ENCODE measurements at places on chromosomes 13 and 19.

- DNase-seq: no peak
Measured at GRCh38 chr19:50906217-50906616, 5.0 kb downstream of the KLK4 start.

DNA sequence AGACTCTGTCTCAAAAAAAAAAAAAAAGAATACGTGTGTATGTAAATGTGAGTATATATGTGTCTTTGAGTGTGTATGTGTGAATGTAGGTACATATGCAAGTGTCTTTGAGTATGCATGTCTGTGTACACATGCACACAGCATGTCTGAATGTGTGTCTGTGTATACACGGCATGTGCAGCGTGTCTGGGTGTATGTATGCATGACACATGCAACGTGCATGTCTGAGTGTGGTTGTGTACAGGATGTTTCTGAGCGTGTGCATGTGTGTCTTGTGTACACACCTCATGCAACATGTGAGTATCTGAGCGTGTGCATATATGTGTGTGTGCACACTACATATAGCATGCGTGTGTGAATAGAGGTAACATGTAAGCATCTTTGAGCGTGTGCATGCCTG is 20.8 kb downstream of the FBN3 start:
- no peak for DNase-seq

- DNase-seq: no peak
Measured at GRCh38 chr19:14127176-14127575, 9.2 kb downstream of the ASF1B start.

DNA sequence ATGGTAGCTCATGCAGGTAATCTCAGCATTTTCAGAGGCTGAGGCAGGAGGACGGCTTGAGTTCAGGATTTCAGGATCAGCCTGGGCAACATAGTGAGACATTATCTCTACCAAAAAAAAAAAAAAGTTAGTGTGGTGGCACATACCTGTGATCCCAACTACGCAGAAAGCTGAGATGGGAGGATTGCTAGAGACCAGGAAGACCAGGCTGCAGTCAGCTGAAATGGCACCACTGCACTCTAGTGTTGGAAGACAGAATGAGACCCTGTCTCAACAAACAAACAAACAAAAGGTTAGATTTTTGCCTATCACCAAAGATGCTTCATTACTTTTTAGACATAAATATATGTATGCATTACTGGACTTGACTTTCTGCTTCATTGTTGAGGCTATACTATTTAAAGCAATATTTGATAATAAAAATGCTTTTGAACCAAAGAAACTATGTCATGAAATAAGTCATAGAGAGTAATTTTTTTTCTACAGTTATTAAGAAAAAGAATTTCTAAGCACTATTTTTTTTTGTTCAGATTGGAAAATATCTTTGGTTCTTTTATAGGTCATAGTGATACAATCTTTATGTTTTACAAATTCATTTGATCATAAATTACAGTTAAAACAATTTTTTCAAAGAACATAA is 1180.1 kb upstream of the ATXN8OS start:
- DNase-seq: no peak

DNA sequence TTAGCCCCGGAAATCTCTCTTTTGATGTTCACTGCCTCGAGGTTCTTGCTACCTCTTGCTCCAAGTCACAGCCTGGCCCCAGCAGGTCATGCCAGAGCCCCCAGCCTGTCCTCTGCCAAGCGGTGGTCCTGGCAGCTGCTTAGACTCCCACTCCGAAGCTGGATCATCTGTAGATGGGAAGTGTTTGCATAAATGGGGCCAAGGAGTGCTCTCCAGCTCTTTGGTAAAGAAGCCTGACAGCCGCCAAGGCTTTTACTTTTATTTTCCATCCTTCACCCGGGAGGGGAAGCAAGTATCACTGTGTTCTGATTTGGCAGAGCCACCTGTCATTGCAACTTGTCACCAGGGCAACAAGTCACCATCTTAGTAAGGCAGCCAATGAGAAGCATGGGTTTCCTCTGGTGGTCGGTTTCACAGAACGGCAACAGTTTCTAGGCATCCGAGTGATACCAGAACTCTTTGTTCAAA is 10.6 kb upstream of the RETN start:
- DNase-seq: no peak

GRCh38 chr13:23806874-23807526 is 82.2 kb downstream of the MIPEP start:
- no peak for DNase-seq

GRCh38 chr19:43781630-43782310 is 997 bp upstream of the KCNN4 start:
- DNase-seq: no peak

GRCh38 chr13:75705395-75705794 is 69.3 kb downstream of the LMO7 start:
- no peak for DNase-seq

DNA sequence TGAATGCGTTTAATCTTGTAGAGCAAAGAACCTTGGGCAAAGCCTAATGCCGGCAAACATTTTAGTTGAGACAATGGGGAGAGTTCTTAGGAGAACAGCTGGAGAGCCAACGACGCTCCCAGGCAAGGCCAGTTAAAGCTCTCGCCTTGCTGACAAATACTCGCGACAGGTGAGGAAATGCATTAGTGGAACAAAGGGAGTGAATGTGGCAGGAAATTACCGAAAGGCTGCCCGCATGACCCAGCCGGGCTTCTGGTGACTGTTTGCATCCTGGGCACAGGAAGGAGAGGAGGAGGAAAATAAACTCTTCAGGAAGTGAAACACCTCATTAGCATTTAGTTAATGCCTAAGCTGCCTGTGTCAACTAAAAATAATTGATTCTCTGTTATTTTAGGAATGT is 74.6 kb downstream of the SHISA2 start:
- no peak for DNase-seq

GRCh38 chr19:30090476-30090875 is 148.4 kb downstream of the URI1 start:
- no peak for DNase-seq

GRCh38 chr13:97276862-97277269 is 54.7 kb downstream of the MBNL2 start:
- DNase-seq: no peak

DNA sequence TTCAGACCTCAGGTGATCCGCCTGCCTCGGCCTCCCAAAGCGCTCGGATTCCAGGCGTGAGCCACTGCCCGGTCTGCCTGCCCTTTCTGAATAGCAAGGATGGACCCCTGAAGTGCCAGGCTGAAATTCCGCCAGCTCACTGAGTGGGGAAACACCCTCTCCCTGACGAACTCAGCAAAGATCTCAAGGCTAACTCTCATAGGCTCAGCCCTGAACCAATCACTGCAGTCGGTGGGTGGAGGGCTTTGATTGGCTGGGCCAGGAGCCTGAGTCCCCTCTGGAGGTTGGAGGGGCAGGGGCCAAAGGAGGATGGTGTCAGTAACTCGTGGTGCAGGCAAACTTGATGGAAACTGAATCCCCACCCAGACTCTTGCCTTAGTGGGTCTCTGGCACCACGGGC is 11.2 kb upstream of the COMP start:
- DNase-seq: peak; percentile 3

Measured in hepatic stellate cell (primary cell).